Muscle of arm (tissue), 14 donors: ENCODE measurements at places on chromosomes 12 and 14. TPM values are rescaled to one million over a fixed set of nuclear protein-coding genes. Genes with fewer than 3 reads are reported as not detected.

The USP44 gene
- 0.49 TPM for polyA plus RNA-seq

The CMKLR1 gene
- 3.6 TPM for polyA plus RNA-seq

The AQP2 gene
- polyA plus RNA-seq, result 0.05 TPM

The SNX6 gene
- polyA plus RNA-seq, result 98.2 TPM

The PIANP gene
- polyA plus RNA-seq, result 3.7 TPM

The CLEC9A gene
- polyA plus RNA-seq, result 0.15 TPM

The TEX22 gene
- polyA plus RNA-seq, result 1.5 TPM

The RGS6 gene
- polyA plus RNA-seq, result 11.4 TPM

The RAPGEF3 gene
- polyA plus RNA-seq, result 9.8 TPM

The OR4E1 gene
- polyA plus RNA-seq, result not detected

The BMAL2 gene
- polyA plus RNA-seq, result 3.1 TPM

The GDF3 gene
- not detected for polyA plus RNA-seq

The PTPRO gene
- 1.5 TPM for polyA plus RNA-seq

The TMEM132D gene
- not detected for polyA plus RNA-seq

The CNTN1 gene
- polyA plus RNA-seq, result 14.3 TPM

The CCDC177 gene
- not detected for polyA plus RNA-seq

The NAV3 gene
- polyA plus RNA-seq, result 19.4 TPM

The ZFHX2 gene
- 2.0 TPM for polyA plus RNA-seq

The BCL11B gene
- 21.1 TPM for polyA plus RNA-seq

The SLC25A21 gene
- 1.5 TPM for polyA plus RNA-seq

The TTC5 gene
- 14.9 TPM for polyA plus RNA-seq
